SK-N-DZ (cell line): ENCODE measurements at places on chromosomes 12 and 14.

GRCh38 chr12:112855375-112855774, 51.4 kb upstream of the OAS1 start:
- peak; percentile 29 for DNase-seq

DNA sequence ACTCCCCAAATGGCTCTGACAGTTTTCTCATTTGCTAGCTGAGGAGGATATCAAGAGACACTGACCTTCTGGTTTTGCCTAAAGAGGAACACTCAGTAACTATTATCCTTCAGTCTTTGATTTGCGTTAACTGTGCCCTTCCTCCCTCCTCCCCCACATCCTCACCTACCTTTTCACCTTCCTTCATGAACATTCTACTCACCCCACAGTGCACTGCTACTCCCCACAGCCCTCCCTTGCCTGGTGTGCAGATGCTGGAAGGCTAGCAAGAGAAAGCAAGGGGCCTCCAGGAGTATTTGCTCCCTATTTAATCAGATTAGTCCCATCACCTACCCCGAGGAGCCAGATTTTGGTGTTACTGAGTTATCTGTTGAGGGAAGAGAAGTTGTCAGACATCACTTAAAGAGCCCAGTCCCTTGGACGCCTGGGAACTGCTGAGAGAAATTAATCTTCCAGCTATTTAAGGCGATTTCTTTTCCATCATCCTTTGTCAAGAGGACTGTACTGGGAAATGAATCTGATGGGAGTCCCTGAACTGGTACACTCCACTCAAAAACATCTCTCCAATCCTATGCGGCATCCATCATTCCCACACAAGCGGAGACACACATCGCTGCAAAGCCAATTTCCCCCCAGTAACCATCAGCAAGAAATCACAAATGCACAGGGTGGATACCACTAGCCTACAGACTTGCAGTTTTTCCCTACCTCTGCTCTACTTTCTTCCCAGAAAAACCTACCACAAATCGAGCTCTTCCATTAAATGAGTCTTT, 11.5 kb downstream of the PSMB5 start:
- DNase-seq: no peak

GRCh38 chr14:56099081-56099797, 19.0 kb upstream of the PELI2 start:
- peak; percentile 59 for DNase-seq

- DNase-seq: no peak
These were observed 3.6 kb upstream of the MORN3 start for GRCh38 chr12:121673013-121673511.

DNA sequence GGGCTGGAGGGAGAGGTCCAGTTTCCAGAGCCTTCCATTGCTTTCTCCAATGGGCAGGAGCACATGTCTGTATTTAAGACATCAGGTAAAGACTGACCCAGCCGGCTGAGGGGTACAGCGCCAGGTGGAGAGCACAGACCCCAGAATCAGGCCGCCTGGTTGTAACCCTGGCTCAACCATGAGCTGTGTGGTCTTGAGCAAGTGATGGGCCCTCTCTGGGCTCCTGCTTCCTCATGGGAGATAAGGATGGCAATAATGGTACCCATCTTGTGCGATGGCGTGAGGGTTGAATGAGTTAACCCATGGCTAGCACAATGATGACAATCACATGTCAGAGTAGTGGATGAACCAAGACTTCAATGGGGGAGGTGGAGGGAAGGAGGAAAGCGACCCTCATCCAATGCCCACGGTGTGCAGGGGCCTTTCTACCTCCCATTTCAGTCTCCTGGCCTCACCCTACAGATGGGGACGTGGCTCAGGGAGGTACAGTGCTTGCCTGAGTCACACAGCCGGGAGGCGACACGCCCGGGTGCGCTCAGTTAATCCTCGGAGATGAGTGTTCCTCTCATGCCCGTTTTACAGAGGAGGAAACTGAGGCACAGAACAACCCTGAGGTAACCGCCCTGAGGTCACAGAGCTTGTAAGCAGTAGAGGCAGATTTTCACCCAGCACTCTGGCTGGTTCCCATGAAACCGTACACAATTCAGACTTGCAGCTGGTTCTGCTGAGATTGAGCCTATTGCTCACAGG, 163.9 kb downstream of the RBM19 start:
- DNase-seq: no peak

DNA sequence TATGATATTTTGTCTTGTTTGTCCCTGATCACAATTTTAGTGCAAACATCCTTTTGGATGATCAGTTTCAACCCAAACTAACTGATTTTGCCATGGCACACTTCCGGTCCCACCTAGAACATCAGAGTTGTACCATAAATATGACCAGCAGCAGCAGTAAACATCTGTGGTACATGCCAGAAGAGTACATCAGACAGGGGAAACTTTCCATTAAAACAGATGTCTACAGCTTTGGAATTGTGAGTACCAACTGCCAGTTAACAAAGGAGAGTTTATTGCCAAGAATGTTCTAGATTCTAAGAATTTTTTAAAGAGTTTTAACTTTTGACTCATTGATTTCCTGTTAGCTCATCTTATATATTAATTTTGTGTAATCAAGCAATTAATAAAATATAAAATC, 55.4 kb downstream of the IRAK3 start:
- no peak for DNase-seq

- DNase-seq: no peak
These were observed 43.8 kb downstream of the ANO6 start for GRCh38 chr12:45259675-45260074.

DNA sequence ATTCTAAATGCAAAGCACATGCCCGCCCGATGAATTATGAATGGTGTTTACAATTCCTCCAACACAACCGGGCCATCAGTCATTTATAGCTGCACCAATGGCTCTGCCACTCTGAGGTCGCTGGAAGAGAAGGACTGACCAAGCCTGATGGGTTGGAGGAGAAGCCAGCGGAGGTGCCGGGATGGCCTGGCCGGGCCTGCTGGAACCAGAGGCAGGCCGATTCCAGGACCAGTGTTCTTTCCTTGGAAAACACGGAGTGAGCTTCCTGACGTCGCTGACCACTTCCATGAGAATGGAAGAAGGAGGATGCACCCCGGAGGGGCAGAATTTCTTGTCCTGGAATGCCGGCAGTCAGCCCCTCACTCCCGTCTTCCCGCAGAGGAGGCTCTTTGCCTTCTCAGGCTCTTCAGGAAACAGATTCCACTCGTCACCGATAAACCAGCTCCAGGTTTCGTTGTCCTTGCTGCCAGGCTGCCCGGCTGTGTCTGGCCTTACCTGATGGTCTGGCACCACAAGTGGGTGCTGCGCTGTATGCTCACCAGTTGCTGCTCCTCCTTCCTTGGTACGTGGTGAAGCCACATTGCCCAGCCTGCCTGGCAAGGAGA, 358.5 kb upstream of the SFSWAP start:
- no peak for DNase-seq

GRCh38 chr14:104786091-104786586, 9.4 kb downstream of the AKT1 start:
- no peak for DNase-seq

- DNase-seq: no peak
These were observed 174.8 kb upstream of the DCN start for GRCh38 chr12:91357381-91357780.

- peak; percentile 79 for DNase-seq
These were observed 8.3 kb downstream of the CISTR start for GRCh38 chr12:53743266-53744129.

- no peak for DNase-seq
These were observed 81.3 kb upstream of the DUSP6 start for GRCh38 chr12:89433634-89434033.

DNA sequence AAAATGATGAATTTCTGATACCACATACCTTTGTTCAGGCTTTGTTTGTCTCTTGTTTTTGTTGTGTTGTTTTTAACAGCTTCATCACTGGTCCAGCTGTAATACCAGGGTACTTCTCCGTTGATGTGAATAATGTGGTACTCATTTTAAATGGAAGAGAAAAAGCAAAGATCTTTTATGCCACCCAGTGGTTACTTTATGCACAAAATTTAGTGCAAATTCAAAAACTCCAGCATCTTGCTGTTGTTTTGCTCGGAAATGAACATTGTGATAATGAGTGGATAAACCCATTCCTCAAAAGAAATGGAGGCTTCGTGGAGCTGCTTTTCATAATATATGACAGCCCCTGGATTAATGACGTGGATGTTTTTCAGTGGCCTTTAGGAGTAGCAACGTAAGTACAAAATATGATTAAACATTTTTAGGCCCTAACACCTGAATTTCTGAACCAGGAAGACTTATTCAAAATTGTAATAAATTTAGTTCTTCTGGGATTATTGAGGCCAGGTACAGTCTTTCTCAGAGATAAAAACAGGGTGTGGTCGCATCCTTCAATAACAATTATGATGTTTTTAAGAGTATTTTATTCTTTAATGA, 22.4 kb downstream of the RXYLT1 start:
- DNase-seq: peak; percentile 58

GRCh38 chr12:6316921-6317692, 6.6 kb downstream of the PLEKHG6 start:
- no peak for DNase-seq

- DNase-seq: peak; percentile 26
These were observed 345.6 kb downstream of the PAWR start for GRCh38 chr12:79344855-79345847.

DNA sequence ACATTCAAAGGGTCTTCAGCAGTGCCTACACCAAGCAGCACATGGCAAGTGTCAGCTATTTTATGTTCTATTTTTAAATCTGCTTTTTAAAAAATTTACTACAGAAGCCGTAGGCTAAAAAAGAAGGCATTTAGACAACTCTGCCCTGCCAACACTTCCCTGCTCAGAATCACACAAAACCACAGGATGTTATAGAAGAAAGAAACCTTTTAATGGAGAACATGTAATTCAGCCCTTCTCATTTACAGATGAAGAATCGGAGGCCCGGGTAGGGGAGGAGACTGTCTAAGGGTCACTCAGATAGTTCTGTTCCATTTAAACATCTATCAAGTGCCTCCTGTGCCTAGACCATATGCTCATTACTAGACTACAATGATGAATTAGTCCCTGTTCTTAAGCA, 171.8 kb upstream of the NTF3 start:
- DNase-seq: no peak

DNA sequence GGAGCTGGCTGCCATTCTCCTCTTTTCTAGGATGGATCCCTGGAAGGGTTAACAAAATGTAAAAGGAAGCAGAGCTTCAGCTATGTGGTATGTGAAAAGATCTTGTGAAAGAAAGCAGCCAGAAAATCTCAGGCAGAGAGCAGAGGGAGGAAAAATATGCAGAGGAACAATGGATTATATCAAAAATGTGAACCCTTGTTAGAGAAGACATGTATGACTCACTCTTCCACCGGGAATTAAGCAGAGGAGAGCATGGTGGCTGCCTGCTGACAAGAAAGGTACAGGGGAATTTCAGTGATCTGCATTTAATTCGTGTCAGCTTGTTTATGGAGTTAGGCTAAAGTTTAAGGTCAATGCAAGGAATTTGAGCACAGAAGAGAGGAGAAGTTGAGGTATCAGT, 46.3 kb downstream of the KCNA1 start:
- DNase-seq: no peak

GRCh38 chr12:69999561-69999960, 174.5 kb downstream of the MYRFL start:
- DNase-seq: no peak

DNA sequence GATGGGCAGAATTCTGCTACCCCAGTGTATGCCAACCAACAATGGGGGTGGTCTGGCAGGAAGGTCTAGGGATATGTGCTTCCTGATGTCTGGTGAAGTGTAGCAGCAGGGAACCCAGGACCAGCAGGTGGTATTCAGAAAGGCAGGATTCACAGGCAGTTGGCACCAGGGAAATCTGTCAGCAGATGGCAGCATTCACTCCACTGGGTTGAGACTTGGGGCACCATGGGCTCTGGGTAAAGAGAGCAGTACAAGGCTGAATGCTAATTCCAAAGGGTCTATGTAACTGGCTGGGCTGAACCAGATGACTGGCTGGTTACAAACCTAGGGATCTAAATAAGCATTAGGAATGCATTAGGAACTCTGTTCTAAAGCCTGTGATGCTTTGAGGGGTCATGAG, 466.9 kb upstream of the STXBP6 start:
- no peak for DNase-seq

DNA sequence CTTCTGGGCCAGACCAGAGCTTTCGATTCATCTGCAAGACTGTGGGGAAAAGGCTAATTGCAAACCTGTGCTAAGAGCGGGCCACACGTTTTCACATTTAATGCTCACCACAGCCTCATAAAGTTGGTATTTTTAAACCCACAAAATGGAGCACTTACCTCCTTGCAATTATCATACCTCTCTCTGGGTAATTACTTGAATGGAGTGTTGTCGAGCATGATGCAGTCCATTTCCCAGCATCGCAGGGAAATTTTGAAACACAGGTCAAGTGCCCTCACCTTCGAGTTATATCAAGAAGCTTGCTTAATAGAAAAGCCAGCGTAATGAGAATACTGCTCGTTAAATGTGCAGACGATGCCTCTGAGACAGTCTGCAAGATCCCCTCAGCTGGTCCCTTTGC, 8.8 kb upstream of the IFI27L2 start:
- no peak for DNase-seq

DNA sequence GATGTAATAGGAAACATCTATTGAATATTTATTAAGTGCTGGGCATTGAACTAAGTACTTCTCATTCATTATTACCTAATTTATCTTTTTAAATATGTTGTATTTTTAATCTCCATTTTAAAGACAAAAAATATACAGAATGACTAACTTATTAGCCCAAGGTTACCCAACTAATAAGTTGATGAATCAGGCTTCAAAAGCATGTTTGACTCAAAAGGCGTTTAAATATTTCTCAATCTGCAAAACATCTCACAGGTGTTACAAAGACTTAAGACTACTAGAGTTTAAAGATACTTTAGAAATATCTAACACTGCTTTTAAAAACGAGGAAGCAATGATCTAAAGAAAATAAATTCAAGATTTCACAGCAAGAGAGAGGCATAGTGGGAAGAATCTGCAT, 457.4 kb upstream of the DCN start:
- no peak for DNase-seq

GRCh38 chr12:91434081-91434480, 251.5 kb upstream of the DCN start:
- DNase-seq: no peak

DNA sequence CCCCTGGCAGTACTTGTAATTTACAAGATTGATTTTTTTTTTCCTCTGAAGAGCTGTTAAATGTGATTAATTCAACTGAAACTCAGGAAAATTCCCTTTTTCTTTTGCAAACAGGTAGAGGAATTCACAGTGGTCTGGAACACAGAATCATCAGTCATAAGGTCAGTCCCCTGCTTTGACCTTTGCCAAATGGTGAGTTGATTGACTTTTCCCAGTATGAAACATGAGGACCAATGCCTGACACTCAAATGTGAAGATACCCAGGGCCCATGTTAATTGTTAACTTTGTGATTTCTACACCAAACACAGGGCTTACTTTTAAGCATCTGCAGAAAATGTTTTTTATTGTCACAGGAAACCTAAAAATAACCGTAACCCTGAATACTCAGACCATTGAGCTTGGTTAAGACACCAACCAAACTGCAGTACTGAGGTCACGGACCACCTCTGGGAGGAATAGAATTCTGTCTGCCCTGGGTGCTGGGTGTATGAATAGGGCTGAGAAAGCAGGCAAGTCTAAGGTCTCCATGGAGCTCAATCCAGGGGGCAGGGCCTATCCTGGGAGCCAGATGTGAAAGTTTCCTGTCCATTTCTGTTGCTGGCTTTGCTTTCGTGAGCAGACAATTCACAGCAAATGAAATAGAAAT, 192.4 kb downstream of the TMX1 start:
- DNase-seq: no peak

- no peak for DNase-seq
These were observed 10.0 kb downstream of the HSD17B6 start for GRCh38 chr12:56773113-56773512.

- DNase-seq: no peak
These were observed 9.0 kb downstream of the PITPNM2 start for GRCh38 chr12:123141615-123142517.

GRCh38 chr12:126862500-126862899, 1404.5 kb upstream of the TMEM132C start:
- DNase-seq: no peak
